Fibroblast of lung (primary cell): ENCODE measurements at places on chromosomes 1 and 21. TPM values are rescaled to one million over a fixed set of nuclear protein-coding genes. Genes with fewer than 3 reads are reported as not detected.

CNR2 gene
- total RNA-seq = not detected in 2 replicates

DNA sequence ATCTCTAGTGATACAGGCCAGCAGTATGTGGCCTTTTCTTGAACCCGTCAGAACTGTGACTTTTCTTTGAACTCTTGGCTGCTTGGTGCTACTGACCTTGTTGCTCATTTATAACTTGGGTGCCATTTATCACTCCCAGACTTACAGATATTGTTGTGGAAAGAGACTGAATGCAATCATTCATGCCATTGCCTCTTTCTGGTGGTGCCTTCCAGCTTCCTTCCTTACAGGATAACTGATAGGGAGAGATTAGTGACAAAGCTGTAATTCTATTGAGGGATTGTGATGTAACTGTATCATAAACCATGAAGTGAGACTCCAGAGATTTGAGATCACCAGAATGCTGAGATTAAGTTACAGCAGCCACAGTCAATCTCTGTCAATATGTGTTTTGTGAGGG lies 256.5 kb downstream of the USP25 start:
- DNase-seq = peak; percentile 93
- no peaks in the 10 kb centered on the region for H3K27me3 ChIP-seq
- H3K36me3 ChIP-seq = no peaks in the 10 kb centered on the region
- no peak overlapping the region for H3K4me3 ChIP-seq
- H3K27ac ChIP-seq = no peak overlapping the region
- no peaks in the 10 kb centered on the region for H3K4me1 ChIP-seq

DNA sequence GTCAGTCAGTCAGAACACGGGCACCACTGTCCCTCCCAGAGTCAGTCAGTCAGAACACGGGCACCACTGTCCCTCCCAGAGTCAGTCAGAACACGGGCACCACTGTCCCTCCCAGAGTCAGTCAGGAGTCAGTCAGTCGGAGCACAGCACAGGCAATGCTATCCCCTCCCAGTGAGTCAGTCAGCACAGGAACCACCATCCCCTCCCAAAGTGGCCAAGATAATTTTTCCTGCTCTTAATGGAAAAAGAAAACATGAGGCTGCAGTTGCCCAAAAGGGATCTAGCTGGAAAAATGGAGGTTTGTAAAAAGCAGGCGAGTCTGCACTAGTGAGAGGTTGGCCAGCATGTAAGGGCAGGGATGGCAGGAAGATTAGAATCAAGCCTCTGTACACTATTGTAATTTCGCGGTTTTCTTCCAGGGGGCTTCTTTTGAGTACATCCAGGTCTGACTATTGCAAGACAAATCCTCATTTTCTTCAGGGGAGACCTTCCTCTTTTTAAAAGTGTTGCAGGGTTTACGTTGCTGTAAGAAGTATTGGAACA lies 213.8 kb downstream of the SIPA1L2 start:
- no peak overlapping the region for H3K4me3 ChIP-seq
- no peaks in the 10 kb centered on the region for H3K36me3 ChIP-seq
- H3K4me1 ChIP-seq = no peaks in the 10 kb centered on the region
- H3K27ac ChIP-seq = no peak overlapping the region
- peak; percentile 44 for DNase-seq

GRCh38 chr1:229192031-229192430 lies 78.9 kb upstream of the RAB4A start:
- H3K4me3 ChIP-seq = no peak overlapping the region
- H3K27me3 ChIP-seq = no peaks in the 10 kb centered on the region
- DNase-seq = peak; percentile 34
- H3K36me3 ChIP-seq = no peaks in the 10 kb centered on the region
- H3K4me1 ChIP-seq = no peaks in the 10 kb centered on the region

FCRL1 gene
- not detected in 2 replicates for total RNA-seq

DNA sequence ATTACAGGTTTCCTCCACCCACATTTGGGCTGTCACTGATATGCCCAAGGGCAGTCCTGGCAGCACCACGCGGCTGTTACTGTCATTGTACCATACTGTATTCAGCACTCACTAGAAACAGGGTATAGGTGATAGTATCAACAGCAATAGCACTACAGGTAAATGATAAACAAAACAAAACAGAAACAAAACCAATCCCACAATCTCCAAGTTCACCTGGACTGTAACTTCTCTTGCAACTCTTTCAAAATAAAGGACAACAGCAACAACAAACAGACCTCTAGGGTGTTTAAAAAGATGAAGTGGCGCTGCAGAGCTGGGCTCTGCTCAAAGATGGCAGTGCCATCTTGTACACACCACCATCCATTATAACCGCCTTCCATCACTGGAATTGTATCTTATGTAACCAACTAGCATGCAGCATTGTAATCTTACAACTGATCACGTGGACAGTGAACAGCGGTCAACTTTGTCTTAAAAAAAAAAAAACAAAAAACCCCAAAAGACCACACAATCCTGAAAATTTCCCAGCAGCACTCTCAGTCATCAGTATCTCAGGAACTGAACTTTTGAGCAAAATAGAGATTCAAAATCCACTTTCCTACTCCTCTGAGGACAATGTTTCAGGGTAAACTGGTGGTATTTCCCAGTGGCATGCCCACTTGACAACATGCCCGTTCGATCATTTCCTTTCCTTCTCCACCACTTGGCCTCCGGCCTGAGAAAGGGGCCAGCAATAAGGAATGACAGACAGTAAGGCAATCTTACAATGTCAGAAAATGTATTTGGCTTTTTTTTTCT lies 3.8 kb downstream of the IRF2BP2 start:
- H3K4me3 ChIP-seq = peak overlapping the region; percentile 94
- H3K27me3 ChIP-seq = no peaks in the 10 kb centered on the region
- peak; percentile 70 for DNase-seq
- peaks cover 13% of the 10 kb centered on the region for H3K4me1 ChIP-seq

RHOC gene
- 386 and 484 TPM in 2 replicates for total RNA-seq

RHBDL2 gene
- 0.26 and 1.5 TPM in 2 replicates for total RNA-seq

DNA sequence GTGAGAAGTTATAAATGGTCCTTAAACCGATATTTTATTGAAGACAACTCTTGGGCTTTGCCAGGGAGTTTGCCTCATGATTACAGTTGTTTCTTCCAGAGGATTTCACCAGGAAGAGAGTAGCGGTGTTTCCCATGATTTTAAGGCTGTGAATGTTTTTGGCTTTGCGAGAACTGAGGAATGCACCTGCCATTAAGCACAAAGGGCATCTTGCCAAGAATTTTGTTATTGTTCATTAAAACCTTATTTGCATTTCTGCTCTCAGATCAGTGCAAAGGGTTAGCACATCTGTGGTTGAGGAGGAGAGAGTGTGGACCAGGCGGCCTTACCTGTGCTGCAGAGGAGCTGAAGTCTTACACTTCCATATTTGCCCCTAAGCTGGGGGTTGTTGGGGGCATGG lies 13.8 kb downstream of the CNIH3 start:
- no peaks in the 10 kb centered on the region for H3K36me3 ChIP-seq
- H3K4me3 ChIP-seq = no peak overlapping the region
- DNase-seq = no peak
- H3K27ac ChIP-seq = no peak overlapping the region
- H3K27me3 ChIP-seq = no peaks in the 10 kb centered on the region
- peaks cover 24% of the 10 kb centered on the region for H3K4me1 ChIP-seq

SLC30A1 gene
- total RNA-seq = 38.8 and 45.2 TPM in 2 replicates

- no peak for DNase-seq
- no peak overlapping the region for H3K4me3 ChIP-seq
Observed at GRCh38 chr1:94859174-94859573, 39.0 kb downstream of the SLC44A3 start.

DNA sequence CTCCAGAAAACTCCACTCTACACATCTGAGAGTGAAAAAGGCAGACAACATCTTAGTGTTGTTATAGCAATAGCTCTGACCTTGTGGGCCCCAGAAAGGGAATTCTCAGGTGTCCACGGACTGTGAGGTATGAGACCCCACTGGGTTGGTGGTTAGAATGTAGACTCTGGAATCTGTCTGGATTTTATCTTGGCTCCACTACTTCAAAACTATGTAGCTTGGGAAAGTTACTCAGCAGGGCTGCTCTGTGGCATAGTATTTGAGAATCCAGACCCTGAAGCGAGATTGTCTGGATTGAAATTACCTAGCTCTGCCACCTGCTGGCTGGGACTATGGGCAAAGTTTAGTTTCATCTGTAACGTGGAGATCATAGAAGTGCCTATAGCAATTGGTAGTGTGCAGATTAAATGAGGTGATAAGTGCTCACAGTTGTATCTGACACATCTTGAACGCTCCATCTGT lies 25.8 kb downstream of the PRDM2 start:
- H3K4me1 ChIP-seq = no peaks in the 10 kb centered on the region
- H3K36me3 ChIP-seq = no peaks in the 10 kb centered on the region
- H3K4me3 ChIP-seq = no peak overlapping the region
- no peaks in the 10 kb centered on the region for H3K27me3 ChIP-seq
- DNase-seq = no peak
- no peak overlapping the region for H3K27ac ChIP-seq

DNA sequence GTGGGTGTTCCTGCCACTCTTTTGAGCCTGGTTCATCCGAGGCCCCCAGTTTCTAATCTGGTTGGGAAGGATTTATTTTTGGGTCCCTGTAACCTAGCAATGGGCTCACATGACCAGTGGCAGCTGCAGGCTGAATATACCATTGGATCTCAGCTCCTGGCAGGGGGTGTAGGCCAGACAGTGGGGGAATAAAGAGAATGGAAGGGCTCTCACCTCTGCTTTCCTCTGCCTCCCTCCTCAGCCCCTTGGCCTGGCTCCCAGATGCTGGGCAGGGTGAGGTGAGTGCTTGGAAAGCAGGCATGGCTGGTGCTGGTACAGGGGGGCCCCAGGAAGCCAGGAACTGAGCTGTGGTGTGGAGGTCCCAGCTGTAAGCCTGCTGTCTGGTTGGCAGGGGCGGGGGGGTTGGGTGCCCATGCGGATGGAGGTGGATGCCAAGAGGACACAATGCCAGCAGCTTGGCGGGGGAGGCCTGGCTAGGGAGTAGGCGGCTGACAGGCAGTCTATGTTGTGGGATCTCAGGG lies 3.6 kb upstream of the GPR61 start:
- H3K4me3 ChIP-seq = no peak overlapping the region
- H3K4me1 ChIP-seq = peaks cover 2% of the 10 kb centered on the region
- H3K36me3 ChIP-seq = no peaks in the 10 kb centered on the region

PRAMEF5 gene
- not detected in 2 replicates for total RNA-seq

DNA sequence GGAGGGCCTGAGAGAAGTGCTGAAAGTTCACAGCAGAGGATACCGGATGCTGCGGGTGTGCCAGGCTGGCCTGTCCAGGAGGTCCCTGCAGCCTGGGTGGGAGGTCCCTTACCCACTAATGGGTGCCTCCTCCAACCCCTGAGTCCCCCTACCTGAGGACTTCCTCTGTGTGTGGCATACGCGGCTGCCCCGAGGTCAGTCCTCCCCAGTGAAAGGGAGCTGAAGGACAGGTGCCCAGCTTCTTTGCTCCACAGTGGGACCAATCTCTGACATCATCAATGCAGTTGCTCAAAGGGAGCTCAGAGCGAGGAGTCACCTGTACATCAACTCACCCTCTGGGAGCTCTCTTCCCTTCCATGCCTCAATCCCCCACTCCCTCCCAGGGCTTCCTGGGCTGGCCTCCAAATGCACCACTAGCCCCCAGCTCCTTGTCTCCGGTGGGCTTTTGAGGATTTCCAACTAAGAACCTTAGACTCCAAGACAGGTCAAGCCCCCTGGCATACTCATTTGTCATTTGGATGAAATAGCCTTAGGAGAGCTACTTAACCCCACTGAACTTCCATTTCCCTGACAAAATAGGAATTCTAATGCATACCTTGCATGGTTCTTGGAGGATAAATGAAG lies 53.9 kb downstream of the PDE9A start:
- H3K4me3 ChIP-seq = no peak overlapping the region
- no peak overlapping the region for H3K27ac ChIP-seq
- no peaks in the 10 kb centered on the region for H3K36me3 ChIP-seq
- DNase-seq = no peak
- H3K4me1 ChIP-seq = no peaks in the 10 kb centered on the region
- no peaks in the 10 kb centered on the region for H3K27me3 ChIP-seq

DNA sequence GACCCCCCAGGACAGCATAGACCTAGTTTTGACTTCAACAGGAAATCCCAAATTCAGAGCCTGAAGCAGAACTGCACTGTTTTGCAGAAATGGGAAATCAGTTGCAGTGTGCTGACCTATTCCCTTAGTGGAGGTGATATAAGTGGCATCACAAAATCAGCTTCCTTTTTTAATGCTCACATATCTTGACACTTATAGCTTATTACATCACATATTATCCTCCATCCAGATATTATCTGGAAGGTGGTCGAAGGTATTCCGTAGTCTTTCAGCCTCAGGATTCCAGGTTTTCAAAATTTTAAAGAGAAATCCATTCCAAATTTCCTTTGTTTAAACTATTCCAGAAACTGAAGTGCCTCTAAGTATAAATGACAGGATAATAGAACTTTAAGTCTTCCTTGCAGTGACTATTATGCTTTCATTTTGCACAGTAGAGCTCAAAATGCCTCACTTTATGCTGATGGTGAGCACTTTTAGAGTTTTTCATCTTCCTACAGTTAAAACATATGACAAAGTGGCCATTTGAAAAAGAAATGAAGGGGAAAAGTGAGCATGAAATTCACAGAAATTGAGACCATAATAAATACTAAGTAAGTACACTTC lies 106.4 kb upstream of the DPYD start:
- H3K4me1 ChIP-seq = peaks cover 2% of the 10 kb centered on the region
- no peak overlapping the region for H3K27ac ChIP-seq
- no peaks in the 10 kb centered on the region for H3K27me3 ChIP-seq
- no peaks in the 10 kb centered on the region for H3K36me3 ChIP-seq
- H3K4me3 ChIP-seq = no peak overlapping the region

CFHR4 gene
- not detected in 2 replicates for total RNA-seq

DNA sequence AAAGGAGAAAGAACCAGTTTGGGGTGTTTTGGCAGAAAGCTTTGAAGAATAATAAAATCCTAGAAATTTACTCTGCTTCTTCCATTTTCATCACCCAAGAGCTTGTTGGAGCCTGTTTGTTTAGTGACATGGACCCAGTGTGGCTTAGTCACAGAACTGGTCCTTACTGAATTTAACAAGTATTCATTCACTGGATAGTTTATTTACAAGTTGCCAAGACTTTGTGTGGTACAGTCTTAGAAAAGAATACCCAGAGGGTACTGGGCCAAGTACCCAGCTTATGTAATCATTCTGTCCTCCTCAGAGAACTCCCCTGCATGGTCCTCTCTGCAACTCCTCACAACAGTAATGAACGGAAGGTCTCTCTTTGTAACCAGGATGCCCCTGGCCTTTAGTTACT lies 16.4 kb downstream of the RAB4A start:
- H3K4me1 ChIP-seq = peaks cover 3% of the 10 kb centered on the region
- H3K27ac ChIP-seq = no peak overlapping the region
- no peak for DNase-seq
- H3K27me3 ChIP-seq = no peaks in the 10 kb centered on the region
- H3K4me3 ChIP-seq = no peak overlapping the region

DNA sequence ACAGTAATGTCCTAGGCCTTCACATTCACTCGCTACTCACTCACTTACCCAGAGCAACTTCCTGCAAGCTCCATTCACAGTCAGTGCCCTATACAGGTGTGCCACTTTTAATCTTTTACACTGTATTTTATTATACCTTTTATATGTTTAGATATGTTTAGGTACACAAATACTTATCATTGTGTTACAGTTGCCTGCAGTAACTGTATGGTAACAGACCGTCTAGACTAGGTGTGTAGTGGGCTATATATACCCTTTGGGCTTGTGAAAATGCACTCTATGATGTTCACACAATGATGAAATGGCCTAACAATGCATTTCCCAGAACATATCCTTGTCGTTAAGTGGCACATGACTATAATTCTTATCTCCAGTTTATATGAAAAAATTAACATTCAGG lies 204.5 kb upstream of the HMCN1 start:
- no peak overlapping the region for H3K4me3 ChIP-seq
